ENCODE measurements at places on chromosomes 13 and 19.
A peak's percentile ranks its signal among the peaks of the same experiment; 100 is the strongest.

GRCh38 chr13:24203811-24204210, 43.3 kb downstream of the SPATA13 start:
- no peak for DNase-seq

DNA sequence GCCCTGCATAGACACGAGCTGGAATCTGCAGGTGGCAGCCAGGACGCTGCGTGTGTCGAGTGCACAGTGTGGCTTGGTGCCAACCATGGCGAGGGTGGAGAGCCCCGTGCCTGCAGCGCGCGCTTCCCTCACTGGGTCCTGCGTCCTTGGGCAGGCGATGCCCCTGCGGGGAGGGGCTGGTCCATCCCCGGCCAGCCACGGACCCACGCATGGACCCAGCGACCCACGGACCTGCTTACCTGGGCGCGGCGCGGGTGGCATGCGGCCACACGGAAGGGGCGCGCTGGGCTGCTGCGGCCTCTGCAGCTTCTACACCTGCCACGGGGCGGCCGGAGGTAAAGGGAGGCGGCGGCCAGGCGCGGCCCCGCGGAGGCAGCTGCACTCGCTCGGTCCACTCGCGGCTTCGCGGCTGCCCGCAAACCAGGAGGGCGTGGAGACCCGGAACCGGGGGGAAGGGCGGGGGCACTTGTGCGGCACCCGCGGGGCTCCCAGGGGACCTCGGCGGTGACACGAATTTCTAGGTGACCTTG, 569 bp upstream of the MCF2L start:
- no peak for DNase-seq

- DNase-seq, result no peak
Observed at GRCh38 chr19:33300009-33300893, 2.1 kb downstream of the CEBPA start.

DNA sequence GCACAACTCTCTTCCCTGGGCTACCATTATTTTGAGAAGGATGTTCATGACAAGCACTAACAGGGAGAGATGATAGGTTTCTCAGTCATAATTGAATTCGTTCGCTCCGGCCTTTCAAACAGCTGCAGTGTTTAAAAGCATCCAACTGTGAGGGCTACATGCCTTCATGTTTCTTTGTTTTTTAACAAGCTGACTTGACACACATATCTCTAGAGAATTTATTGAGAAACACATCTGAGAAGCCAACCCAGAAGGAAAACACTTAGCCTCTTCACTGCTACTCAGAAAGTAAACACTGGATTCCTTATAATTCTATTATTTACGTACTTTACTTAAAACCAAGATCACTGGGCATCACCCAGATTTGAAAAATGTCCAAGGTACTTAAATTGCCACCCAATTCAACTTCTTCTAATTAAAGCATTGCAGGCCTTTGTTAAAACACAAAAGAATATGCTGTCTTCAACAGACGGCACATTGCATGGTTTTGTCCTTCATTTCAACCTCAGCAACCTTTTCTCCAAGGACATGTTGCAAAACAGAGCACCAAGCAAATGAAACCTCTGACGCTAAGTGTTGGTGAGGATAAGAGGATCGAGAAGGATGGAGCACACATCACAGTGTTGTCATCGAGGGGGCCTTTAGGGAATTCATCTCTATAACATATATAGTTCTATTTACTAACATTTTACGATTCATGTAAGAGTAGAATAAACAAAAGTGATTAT, 75.8 kb downstream of the TBC1D4 start:
- DNase-seq, result no peak

DNA sequence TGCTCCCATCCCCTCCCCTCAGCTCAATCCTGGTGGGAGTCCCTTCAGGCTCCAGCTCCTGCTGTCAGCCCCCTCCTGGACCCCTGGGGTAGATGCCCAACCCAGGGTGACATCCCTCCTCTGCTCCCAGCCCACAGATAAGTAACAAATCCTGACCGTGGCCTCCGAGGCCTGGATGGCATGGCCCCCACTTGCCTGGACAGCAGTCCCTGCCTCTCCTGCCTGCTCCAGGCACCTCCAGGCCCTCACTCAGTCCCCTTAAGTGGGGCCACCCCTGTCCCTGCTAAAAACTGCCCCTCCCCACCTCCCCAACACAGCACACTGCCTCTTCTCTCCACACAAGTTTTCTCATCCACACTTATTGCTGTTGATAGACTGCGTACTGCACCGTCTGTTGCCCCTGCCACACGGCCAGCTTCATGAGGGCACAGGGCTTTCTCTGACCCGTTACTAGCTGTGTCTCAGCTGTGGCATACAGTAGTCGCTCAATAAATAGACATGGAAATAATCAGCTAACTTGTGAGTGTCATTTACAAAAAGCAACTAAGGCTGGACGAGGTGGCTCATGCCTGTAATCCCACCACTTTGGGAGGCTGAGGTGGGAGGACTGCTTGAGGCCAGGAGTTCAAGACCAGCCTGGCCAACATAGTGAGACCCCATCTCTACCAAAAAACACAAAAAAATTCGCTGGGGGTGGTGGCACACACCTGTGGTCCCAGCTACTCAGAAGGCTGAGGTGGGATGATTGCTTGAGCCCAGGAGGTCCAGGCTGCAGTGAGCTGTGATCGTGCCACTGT, 5.8 kb downstream of the CERS1 start:
- no peak for DNase-seq

DNA sequence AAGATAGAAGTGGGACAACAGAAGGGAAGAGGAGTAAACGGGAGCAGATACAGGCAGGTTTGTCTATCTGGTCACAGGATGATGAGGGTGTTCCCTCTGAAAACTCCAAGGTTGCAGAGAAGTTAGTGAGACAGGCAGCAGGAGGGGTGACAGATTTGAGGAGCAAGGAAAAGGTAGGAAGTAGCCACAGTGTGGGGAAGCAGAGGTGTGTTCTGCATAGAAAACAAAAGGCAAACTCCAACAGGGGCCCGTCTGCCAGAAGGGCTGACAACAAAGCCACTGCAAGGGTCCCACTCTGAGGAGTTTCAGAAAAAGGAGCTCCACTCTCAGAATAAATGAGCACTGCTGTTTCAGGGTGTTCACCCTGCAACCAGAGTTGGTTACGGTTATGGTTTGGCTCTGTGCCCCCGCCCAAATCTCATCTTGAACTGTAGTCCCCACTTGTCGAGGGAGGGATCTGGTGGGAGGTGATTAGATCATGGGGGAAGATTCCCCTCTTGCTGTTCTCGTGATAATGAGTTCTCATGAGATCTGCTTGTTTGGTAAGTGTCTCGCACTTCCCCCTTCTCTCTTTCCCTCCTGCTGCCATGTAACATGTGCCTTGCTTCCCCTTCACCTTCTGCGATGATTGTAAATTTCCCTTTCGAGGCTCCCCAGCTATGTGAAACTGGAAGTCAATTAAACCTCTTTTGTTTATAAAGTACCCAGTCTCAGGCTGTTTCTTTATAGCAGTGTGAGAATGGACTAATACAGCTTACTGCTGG, 32.1 kb downstream of the SMAD9 start:
- no peak for DNase-seq

GRCh38 chr13:37716420-37717195, 118.0 kb upstream of the POSTN start:
- no peak for DNase-seq

DNA sequence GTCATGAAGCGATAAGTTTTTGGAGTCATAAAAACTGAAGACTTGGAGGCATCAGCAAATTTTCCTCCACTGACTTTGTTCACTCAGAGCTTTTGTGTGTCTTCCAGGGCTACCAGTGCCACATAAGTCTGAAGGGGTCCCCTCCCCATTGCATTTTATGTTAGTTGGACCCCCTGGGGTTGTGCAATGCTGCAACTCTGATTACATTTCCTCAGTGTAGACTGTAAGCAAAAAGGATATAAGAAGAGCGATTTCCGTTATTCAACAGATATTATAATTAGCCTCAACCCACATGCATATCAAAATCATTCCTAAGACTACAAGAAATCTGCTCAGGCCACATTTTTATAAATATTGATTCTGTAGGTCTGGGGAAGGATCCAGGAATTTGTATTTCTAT, 324.0 kb downstream of the TDRD3 start:
- no peak for DNase-seq

DNA sequence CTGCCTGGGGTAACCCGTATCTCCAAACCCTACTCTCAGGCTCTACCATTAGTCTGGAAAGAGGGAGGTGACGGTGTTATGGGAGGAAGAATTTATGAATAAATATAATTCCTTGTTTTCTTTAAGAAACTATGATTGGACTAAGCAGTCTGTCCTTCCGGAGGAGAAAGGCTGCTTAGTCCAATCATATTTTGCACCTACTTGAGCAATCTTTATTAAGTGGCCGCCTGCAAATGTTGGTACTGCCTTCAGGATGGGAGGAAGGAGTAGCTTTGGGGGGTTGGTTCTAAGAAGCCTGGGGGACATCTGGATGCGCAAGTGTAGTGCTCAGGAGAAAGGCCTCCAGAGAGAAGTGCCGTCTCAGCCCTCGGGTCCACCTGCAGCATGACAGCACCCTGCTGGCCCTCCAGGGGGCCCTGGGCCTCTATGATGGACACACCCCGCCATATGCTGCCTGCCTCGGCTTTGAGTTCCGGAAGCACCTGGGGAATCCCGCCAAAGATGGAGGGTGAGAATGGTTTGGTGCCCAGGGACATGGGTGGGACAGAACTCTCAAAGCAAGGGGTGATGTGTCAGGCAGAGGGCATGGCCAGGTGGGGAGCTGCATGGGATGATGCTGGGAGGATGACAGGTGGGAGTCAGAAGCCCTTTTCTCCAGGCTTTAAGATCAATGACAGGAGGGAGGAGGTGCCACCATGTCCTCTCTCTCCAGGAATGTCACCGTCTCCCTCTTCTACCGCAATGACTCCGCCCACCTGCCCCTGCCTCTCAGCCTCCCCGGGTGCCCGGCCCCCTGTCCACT, 4.1 kb downstream of the ACP4 start:
- no peak for DNase-seq

DNA sequence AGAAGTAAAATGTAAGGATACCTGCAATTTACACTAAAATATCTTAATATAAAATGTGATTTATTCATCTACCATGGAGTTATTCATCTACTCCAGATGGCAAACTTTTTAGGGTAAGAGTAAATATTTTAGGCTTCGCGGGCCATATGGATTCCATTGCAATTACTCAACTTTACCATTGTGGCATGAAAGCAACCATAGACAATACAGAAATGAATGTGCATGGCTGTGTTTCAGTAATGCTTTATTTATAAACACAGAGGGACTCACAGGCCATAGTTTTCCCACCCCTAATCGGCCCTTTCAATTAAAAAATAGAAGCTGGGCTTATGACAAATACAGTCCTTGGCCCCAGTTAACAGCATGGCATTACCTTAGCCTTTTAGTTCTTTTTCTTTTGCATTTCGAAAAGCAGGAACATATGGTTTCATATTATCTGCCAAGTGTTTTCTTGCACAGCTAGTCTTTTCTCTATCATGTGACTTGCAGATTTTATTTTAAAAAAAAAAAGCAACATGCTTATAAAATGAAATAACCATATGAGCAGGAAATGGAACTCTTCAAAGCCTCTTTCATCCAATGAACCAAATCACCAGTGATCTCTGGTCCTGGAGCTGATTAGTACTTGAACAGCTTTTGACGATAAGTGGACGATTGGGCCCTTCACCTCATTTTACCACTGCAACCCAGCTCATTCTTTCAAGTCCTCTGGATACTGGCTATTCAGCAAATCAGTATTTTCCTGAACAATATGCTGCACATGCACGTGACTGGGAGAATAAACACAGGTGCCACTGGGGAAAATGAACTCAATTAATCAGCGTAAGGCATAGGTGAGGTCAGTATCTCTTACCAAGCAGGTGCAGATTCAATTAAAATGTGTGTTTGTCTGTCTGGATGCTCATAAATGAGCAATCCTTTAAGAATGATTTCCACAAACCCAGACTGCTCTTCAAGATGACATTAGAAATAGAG, 63.9 kb downstream of the LHFPL6 start:
- no peak for DNase-seq

- peak; percentile 88 for DNase-seq
Observed at GRCh38 chr13:75357576-75358289, 124.2 kb downstream of the TBC1D4 start.

DNA sequence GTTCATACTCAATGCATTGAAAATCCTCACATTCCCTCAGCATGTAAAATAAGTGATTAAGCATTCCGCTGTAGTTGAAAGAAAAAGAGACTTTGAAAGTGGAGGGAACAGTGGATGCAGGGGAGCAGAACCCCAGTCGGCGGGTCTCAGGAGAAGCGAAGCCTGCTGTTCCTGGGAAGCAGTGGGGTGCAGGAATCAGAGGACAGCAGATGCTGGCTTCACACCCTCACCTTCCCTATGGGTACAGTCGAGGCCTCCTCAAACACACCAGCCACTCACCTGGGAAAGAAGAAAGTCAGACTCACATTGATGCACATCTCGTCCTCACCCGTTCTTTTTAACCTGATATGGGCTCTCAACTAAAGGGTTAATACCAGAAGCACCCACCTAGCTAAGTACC, 38.2 kb downstream of the COL4A2 start:
- DNase-seq, result no peak

GRCh38 chr13:23377983-23378632, 55.4 kb downstream of the SACS start:
- peak; percentile 94 for DNase-seq

DNA sequence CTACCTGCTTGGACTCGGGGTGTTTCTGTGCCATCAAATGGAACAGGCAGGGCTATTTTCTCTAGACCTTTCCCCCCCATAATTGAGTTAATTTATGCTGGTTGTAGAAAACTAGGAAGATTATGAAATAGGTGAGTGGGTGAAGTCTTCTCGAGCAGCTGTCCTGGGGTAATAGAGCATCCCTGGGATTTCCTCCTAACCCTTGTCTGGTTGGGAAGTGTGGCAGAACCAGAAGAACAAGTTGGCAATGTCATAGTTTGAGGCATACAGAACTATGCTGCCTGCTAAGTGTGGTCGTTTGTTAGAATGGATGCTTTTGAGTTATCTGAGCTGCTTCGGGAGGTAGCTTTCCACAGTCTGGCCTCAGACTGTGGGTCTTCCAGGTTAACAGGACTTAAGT, 3.7 kb downstream of the GATAD2A start:
- DNase-seq, result no peak

GRCh38 chr19:18171605-18172327, 1.8 kb upstream of the IFI30 start:
- no peak for DNase-seq

DNA sequence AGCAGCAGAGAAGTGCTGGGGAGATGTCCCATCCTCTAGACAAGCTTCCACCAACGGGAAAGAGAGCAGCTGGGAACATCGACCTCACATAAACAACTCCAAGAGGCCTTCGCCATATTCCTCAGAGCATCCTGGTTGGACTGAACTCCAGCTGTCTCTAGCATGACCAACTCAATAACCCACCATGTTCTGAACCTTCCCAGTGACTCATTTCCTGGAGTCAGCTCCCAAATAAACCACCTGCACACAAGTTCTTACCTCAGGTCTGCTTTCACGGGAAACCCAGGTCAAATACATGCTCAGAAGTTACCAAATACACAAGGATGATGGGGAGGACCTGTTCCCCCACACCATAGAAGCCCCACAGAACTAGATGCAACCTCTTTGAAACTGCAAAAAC, 878.5 kb downstream of the UQCRFS1 start:
- no peak for DNase-seq
